ENCODE measurements at places on chromosomes 16 and 17.
A peak's percentile ranks its signal among the peaks of the same experiment; 100 is the strongest.

DNA sequence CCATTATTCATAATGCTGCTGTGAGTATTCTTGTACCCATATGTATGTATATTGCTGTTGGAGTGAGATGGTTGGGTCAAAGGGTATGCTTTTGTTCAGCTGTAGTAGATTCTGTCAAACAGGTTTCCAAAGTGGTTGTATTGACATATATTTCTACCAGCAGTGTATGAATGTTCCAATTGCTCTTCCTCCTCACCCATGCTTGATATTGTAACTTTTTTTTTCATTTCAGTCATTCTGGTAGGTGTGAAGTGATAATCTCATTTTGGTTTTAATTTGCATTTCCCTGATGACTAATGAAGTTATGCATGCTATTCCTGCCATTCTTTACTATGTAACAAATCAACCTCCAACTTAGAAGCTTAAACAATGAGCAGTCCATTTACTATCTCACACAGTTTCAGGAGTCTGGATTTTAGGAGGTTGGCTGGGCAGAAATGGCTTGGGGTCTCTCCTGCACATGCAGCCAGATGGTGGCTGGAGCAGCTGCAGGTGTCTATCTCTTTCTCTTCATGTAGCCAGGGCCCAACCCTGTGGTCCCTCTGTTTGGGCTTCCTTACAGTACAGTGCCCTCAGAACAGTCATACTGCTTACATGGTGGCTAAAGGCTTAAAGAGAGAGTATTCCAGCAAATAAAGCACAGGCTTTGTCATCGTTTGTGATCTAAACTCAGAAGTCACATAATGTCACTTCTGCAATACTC lies 21.2 kb downstream of the ERAL1 start:
- no peak for DNase-seq

GRCh38 chr16:77143364-77143763 lies 47.6 kb upstream of the MON1B start:
- DNase-seq: no peak

DNA sequence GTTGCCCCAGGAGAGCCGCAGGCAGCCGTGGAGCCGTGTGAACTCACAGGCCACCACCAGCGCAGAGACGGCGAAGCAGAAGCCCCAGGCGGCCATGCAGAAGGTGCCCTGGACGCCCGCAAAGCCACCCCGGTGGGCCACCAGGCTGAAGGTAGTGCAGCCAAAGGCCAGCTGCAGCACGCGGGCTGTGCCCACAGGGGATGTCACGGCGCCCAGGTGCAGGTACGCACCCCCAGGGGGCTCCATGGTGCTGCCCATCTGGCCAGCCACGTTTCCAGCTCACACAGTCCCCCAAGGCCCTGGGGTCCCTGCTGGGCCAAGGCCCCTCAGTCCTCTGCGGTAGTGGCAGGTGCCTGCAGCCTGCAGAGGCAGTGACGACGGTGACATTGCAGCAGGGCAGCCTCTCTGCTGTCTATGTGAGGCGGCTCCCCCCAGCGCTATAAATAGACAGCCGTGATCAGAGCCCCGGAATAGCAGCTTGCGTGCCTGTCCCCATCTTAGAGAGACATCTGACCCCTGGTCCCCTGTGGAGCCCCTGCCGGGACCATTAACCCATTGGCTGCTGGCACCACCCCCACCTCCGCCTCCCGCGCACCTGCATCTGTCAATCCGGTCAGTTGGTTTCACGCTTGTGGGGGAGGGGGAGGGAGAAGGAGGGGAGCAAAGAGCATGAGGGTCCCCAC lies 4.5 kb upstream of the PYCR1 start:
- no peak for DNase-seq

- no peak for DNase-seq
Observed at GRCh38 chr16:25298165-25298872, 40.7 kb upstream of the ZKSCAN2 start.

- no peak for DNase-seq
Observed at GRCh38 chr17:18005496-18005895, 32.8 kb downstream of the DRC3 start.

DNA sequence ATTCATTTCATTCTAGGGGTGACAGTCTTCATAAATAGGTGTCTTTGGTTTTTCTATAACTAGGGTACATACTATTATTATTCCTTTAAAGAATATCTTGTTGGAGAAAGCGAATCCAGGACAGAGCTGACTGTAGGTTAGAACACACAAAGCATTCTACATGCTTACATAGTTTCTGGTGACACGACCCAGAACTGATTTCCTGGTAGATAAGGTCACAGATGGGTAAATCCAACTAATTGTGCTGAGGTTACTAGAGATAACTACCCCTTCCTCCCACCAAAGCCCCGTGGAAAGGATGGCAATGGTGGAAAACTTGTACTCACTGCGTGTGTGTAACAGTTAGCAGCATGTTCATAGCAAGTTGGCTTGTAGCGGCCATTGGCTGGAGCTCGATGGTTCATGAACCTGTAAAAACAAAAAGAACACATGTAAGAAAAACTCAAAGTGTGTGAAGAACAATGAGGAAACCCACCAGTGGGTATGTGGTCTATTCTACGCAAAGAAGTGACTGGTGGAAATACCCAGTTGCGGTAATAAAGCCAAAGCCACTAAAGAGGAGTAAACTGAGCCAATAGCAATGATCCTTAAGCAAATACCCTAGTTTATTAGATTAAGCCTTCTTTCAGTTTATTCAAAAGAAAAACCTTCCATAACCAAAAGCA lies 7.7 kb downstream of the MMD start:
- no peak for DNase-seq

DNA sequence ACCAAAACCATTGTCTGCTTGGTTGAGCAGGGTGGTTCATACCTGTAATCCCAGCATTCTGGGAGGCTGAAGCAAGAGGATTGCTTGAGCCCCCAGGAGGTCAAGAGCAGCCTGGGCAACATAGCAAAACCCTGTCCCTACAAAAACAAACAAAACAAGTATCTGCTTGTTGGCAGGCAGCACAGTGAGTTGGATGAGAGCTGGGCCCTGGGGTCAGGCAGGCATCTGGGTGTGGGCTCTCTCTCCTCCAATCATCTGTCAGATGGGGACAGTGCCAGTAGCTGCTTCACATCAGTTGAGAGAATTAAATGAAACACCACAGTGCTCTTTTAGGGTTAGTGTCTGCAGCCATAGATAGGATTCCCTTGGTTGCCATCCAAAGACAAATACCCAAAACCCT lies 5.8 kb downstream of the ARMC7 start:
- DNase-seq: no peak

- DNase-seq: no peak
Observed at GRCh38 chr16:24776501-24777220, 47.2 kb downstream of the TNRC6A start.

DNA sequence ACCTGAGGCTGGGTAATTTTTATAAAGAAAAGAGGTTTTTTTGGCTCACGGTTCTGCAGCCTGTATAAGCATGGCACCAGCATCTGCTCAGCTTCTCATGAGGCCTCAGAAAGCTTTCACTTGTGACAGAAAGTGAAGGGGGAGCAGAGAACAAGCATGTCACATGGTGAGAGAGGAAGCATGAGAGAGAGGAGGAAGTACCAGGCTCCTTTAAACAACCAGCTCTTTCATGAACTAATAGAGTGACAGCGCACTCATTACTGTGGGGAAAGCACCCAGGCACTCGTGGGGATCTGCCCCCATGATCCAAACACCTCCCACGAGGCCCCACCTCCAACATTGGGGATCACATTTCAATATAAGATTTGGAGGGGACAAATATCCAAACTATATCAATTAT lies 86.8 kb downstream of the USP32 start:
- peak; percentile 80 for DNase-seq

DNA sequence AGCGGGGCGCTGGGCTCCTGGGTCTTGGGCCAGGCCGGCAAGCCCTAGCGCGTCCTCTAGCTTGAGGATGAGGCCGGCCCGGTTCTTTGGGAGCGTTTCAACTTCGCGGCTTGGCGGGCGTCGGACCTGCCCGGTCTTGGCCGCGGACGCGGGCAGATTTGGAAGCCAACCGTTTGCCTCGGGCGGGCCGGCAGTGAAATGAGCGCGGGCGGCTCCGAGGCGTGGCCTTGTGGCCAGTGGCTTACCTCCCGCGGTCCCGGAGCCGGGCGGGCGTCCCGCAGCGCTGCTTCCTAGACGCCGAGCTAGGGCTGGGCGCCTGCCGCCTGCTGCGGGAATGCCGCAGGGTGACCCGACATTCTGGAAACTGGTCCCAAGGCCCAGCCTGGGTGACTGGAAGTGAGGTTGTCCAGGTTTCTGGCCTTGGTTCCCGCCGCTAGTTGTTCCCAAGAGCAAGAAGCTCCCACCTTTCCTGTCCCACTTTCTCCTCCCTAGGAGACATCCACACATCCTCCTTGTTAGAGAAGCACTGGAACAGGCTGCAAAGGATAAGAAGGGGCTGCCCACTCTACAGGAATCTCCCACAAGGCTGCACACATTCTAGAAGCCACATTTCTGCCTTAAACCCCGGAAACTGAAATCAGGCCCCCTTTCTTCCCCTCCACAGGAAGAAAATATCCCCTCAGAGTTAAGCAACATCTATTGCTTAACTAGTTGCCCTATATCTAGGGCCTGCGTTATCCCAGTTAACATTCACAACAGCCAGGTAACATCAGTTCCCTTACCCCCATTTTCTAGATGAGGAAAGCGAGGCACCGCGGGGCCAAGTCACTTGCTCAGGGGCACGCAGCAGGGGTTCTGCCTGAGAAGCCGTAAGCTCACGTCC lies 4.5 kb upstream of the CBX8 start:
- DNase-seq: no peak

GRCh38 chr17:75950855-75951554 lies 10.2 kb upstream of the FBF1 start:
- DNase-seq: no peak

- peak; percentile 94 for DNase-seq
Observed at GRCh38 chr16:11349599-11350276, 4.5 kb downstream of the RMI2 start.

- DNase-seq: no peak
Observed at GRCh38 chr17:45783593-45784292, 377 bp upstream of the CRHR1 start.

- DNase-seq: no peak
Observed at GRCh38 chr16:31079342-31079944, 5.2 kb downstream of the ZNF646 start.

DNA sequence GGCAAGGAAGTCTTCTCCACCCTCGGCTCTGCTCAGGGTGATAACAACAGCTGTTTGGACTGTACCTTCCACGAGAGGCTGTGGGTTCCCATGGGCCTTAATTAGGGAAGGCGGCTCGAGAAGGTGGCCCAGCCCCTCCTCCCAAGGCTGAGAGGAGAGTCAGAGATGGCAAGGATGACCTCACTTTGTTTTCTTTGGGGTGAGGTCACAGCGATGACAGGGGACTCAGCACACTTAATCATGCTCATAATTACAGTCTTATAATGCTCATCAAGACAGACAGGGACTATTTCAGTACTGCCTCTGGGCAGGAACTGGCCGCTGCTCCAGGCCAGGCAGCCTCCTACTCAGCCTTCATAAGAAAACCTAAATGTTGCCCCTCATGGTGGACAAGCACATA lies 19.7 kb downstream of the WFDC1 start:
- no peak for DNase-seq

DNA sequence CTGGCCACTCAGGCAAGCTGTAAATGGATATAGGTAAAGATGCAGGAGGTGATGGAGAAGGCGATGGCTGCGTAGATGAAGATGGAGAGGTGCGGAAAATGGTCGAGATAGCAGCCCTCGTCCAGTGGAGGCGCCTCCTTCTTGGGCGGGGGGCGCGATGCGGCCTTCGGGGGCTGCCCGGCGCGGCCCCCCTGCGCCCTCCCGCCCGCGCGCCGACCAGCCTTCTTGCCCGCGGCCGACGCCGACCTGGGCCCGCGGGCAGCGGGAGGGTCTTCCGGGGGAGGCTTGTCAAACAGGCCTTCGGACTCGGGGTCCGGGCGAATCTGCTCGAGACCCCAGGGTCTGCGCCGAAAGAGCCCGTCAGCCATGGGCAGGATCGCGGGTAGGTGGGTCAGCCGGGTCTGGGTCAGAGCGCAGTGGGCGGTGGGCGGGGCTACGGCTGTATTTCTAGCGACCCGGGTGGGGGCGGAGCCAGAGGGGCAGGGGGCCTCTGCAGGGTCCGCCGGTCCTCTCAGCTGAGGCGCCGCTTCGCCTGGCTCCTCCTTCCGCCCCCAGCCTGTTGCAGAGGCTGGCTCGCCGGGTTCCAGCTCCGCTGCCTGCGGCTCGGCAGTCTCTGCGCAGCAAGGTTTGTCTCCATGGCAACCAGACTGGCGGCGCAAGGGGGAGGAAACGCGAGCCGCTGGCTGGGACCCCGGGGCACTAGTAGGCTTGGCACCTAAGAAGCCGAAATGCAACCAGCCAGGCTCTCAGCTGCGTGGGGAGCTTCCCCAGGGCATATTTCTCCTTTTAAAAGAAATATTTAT lies 14.4 kb downstream of the MIS12 start:
- peak; percentile 45 for DNase-seq

DNA sequence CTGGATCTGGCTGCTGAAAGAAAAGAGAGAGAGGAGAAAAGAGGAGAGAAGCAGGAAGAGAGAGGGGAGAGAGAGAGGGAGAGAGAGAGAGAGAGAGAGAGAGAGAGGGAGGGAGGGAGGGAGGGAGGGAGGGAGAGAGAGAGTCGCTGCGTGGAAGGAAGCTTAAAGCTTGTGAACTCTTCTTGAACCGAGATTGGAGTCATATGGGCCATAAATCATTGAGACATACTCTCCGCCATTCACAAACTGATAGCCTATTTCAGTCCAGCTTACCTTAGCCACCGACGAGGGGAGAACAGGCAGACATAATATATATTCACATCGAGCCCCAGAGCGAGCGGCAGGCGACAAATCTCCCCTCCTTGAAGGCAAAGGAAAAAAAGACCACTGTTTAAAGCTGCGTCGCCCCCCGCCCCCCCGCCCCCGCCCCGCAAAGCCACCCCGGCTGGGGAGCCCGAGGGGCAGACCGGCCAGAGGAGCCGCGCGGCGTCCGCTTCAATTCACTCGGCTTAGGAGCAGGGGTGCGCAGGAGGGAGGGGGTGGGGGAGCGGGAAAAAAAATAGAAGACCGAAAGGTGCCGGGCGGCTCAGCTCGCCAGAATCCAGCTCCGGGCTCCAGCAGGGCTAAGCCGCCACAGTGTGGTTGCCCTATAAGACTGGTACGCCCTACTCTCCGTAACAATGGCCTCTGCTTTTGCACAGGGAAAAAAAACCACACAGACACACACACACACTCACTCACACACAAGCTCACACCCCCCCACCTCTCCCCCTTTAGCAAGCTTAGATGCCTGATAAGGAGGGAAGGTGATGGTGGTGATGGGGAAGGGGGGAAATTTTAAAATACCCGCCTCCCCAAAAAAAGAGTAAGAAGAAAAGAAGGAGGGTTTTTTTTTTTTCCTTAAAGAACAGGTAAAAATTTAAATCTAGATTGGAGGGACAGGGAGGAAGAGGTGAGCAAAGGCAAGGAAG lies 10.6 kb upstream of the HOXB2 start:
- DNase-seq: no peak

DNA sequence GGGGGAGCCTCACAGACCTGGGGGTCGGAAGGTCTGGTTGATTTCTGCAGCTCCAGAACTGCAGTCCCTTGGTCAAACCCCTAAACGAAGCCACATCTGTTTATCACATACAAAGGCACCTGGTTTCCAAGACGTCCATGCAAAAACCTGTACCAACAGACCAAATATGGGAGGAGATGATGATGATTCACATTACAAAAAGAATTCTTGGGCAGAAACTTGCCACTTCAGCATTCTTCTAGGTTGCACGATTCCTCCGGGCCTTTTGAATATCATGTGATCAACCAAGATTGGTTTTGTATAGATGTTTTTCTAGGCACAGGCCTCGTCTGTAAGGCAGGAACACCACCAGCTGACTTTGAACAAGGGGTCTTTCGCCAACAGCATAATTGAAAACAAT lies 466.3 kb downstream of the SOX9 start:
- no peak for DNase-seq

Measured in suppressor macrophage treated with lipopolysaccharide for 4 hours (primary cell).